ENCODE measurements at places on chromosomes 1 and 21.

DNA sequence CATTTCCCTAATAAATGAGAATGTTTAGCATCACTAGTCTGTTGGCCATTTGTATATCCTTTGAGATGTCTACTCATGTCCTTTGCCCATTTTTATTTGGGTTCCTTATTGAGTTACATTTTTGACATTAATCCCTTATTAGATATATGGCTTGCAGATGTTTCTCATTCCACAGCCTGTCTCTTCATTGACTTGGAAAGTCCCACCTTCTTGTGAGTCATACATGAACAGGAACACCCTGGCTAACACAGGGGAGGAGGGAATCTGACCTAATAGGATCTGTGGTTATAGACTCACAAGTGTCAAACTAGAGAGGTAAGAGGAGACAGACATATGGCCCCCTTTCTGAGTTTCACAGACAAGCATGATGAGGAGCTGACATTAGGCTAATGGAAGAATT, 11.5 kb downstream of the ZP4 start:
- no peak for DNase-seq

- no peak for DNase-seq
Observed at GRCh38 chr1:95003433-95003738, 69.4 kb downstream of the ALG14 start.

DNA sequence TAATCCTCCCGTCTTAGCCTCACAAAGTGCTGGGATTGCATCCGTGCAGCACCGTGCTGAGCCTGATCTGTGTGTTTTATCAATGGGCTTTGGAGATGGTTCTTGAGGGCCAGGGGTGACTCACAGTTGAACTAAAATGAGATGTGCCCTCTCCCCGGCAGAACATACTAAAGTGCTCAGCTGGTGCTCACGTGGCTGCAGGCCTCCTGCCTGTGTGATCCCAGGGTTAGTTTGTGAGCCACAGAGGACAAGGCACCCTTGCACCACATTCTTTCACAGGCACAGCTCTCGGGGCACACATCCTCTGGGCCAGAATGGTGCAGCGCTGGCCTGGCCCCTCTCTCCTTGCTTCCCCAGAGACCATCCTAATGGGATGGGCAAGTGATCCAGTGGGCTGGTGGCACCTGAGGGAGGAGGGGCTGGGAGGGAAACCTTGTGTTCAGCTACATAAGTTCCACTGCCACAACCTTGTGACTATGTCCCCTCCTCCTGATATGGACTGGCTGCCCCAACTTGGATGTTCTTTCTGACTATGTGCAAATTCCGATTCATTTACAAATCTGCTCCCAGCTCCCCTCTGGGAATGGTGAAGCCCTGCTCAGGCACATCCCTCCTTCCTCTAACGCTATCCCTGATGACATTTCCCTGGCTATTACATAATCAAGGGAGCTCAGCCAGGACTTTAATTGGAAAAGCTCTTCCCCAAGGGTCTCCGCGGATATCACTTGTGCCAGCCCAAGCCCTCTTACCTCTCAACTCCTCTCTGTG, 197.0 kb upstream of the EDN2 start:
- DNase-seq = no peak

DNA sequence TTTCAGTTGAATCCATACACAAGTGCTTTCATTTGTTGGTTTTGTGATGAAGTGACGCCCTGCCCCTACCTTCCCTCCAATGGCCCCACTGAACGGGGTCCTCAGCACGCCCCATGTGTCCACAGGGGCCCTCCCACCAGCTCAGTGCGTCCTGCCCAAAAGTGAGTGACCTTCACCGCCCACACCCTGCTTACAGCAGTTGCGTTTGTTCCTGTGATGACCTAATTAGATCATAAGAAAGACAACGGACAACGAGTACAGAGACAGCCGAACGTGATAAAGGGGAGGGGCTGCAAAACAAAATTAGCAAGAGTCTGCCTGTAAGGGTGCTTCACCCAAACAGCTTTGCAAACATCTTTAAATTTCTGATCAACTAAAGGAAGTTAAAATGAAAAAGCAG, 38.2 kb upstream of the RIPK4 start:
- DNase-seq = no peak

DNA sequence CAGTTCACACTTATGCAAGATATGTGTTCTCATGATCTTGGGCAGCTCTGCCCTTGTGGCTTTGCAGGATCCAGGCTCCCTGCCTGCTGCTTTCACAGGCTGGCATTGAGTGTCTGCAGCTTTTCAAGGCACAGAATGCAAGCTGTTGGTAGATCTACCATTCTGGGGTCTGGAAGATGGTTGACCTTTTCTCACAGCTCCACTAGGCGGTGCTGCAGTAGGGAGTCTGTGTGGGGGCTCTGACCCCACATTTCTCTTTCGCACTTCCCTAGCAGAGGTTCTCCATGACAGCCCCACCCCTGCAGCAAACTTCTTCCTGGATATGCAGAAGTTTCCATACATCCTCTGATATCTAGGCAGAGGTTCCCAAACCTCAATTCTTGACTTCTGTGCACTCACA, 500.5 kb downstream of the BRINP3 start:
- no peak for DNase-seq

All from GM12878 (cell line).